ENCODE measurements at places on chromosomes 5 and 9. TPM values are rescaled to one million over a fixed set of nuclear protein-coding genes. Genes with fewer than 3 reads are reported as not detected.

DNA sequence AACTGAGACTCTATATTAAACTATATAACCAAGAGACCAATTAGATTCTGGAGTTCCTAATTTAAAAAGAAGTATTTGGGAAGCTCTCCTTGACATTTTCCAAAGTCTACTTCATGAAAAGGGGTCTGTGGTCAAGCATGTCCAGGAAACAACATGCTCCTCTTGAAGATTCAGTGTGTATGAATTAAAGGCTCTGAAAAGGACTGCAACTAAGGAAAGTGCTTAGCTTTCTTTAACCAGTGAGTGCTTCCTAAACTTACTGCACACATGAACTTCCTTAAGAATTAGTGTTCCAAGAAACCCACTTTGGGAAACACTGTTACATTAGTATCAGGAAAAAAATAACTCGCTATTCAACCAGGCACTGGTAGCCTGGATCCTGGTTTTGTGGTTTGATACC lies 167.6 kb downstream of the MED27 start:
- no peak for DNase-seq
- no peaks in the 10 kb centered on the region for H3K27me3 ChIP-seq
- no peaks in the 10 kb centered on the region for H3K36me3 ChIP-seq
- H3K4me1 ChIP-seq: peaks cover 20% of the 10 kb centered on the region
- H3K4me3 ChIP-seq: no peak overlapping the region

GRCh38 chr5:124960266-124960665 lies 213.8 kb upstream of the ZNF608 start:
- no peaks in the 10 kb centered on the region for H3K27me3 ChIP-seq
- H3K27ac ChIP-seq: no peak overlapping the region
- peaks cover 4% of the 10 kb centered on the region for H3K36me3 ChIP-seq

DNA sequence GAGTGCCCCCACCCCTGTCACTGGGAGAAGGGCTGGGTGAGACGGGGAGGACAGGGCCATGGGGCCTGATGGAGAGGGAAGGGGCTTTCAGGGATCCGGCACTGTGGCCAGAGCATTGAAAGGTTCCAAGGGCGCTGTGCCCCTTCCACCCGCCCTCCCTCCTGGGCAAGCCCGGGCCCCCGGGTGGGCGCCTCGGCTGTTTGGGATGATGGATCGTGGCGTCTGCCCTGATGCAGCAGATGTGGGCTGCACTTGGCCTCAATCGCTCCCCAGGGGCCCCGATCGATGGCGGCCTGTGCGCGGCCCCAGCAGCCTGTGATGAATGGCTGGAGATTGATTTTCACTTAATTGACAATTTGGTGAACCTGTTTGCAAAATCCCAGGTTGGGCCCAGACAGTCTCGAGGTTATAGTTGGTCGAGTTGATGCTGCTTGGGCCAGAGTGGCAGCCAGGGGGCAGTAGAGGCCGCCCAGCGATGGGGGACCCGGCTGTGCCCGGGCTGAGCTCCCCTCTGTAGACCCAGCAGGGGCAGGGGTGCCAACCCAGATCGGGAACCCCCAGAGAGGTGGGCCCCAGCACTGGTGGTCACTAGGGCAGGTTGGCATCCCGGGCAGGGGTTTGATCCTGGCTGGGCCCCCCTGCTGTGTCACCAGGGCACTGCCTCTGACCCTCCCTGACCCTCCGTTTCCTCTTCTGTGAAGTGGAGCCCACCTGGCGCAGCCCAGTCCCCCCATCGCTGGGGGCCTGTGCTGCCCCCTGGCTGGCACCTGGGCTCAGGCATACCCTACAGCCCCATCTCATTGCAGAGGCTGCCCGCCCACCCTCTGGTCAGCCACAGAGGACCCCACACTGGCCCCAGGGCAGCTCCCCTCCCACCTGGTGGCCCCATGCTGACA lies 34.7 kb downstream of the LHX3 start:
- H3K36me3 ChIP-seq: no peaks in the 10 kb centered on the region
- no peak overlapping the region for H3K27ac ChIP-seq
- H3K27me3 ChIP-seq: peaks cover 6% of the 10 kb centered on the region
- H3K4me3 ChIP-seq: no peak overlapping the region
- peaks cover 21% of the 10 kb centered on the region for H3K4me1 ChIP-seq

The CNOT8 gene
- total RNA-seq: 51.9 TPM

DNA sequence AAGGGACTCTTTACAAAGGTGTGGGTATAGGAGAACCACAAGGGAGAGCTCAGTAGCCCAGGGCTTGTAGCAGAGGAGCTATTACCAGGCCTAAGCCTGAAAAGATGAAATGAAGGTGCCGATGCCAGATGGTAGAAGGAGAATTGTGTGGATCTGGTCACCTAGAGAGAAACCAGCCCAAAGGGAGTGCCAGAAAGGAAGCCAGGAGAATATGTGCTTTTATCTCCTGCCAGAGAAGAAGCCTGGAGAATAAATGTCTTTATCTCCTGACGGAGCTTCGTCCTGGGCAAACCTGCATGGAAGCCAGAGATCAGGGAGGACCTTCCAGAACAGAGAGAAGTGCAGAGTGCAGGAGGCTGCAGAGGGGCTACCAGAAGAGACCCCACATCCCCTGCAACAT lies 142.6 kb downstream of the MED10 start:
- no peak for DNase-seq
- no peaks in the 10 kb centered on the region for H3K36me3 ChIP-seq
- H3K4me1 ChIP-seq: no peaks in the 10 kb centered on the region
- peak overlapping the region; percentile 54 for H3K27ac ChIP-seq

The PCSK5 gene
- total RNA-seq: 2.7 TPM

The SOWAHA gene
- not detected for total RNA-seq

The LSM11 gene
- 11.3 TPM for total RNA-seq

The CBY3 gene
- total RNA-seq: not detected

Data from neural crest cell (in vitro differentiated cells).